ENCODE measurements at places on chromosomes 2 and 18.

DNA sequence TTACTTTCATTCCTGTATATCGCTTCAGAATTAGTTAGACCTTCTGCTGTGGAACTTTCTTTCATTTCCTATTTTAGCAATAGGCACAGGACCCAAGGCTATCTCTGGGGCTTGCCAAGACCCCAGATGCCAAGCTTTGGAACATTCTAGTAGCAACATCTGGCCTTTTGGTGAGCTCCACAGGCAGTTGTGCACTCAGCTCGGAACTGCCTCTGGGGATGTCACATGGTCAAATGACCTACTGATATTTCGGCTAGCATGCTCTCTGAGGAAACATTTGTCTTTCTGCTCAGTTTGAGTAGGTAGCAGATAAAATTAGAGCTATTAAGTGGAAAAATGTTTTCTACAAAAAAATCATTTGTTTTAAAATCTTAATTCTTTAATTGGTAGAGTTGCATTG is 76.6 kb upstream of the ITGA4 start:
- DNase-seq = no peak

DNA sequence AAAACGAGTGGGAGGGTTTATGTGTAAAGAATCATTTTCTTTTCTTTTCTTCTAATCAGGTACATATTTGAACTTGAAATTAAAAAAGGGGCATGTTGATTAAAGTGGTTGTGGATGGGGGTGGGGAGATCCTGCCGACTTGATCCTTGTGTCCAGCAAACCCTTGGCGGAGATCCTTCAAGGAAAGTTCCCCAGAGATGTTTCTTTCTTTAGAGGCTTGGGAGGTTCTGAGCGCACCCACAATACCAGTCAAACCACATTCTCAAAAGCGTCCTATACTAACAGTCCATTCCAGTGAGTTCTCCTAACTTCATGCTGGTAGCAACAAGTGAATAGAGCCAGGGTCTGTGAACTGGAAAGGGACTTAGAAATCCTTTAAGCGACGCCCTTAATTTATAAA is 49.2 kb downstream of the MYCN start:
- no peak for DNase-seq

GRCh38 chr18:13608791-13609532 is 117.4 kb downstream of the FAM210A start:
- DNase-seq = peak; percentile 9

- DNase-seq = no peak
Observed at GRCh38 chr2:239387811-239388210, 13.0 kb downstream of the HDAC4 start.

DNA sequence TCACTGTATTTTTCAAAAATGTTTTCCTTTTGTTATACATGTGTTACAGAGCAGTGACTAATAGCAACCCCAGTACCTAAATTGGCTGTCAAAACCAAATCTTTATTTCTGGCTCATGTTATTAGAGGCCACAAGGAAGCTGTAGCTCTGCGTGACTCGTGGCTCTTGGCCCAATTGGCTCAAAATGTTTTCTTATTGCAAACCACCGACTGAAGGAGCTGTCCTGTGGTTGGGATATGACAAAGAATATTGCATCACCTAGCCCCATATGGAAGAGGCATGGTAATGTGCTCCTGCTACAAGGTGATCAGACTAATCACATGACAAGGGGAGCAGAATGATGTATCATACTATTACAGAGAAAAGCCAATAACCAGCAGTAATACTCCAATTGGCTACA is 1058.5 kb downstream of the CBLN2 start:
- DNase-seq = no peak

DNA sequence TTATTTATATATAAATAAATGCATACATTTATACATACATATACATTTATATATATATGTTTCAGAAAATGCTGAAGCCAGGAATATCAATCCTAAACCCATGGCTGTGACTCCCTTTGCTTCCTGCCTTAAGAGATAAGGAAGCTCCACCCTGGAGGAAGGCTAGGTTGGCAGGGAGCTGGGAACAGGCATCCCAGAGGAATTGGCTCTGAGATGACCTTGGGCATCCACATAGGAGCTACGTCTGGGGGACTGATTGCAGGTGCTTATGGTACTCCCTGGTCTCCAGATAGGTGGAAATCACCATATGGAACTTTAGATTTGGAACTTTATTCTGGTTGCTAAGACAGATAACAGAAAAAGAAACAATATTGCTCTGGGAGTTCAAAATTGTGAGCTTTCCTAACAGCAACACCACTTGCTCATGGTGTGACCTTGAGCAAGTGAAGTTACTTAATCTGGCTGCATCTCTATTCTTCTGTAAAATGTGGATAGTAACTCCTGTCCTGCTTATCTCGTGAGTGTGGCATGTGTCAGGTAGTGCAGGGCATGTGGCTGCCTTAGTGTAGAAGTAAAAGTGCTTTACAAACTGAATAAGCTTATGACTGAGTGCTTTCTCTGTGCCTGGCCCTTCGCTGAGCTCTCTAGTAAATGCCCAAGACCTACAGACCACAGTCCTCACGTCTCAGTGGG is 341.0 kb downstream of the MEIS1 start:
- DNase-seq = no peak

GRCh38 chr18:67845035-67845434 is 328.5 kb upstream of the DSEL start:
- DNase-seq = no peak

DNA sequence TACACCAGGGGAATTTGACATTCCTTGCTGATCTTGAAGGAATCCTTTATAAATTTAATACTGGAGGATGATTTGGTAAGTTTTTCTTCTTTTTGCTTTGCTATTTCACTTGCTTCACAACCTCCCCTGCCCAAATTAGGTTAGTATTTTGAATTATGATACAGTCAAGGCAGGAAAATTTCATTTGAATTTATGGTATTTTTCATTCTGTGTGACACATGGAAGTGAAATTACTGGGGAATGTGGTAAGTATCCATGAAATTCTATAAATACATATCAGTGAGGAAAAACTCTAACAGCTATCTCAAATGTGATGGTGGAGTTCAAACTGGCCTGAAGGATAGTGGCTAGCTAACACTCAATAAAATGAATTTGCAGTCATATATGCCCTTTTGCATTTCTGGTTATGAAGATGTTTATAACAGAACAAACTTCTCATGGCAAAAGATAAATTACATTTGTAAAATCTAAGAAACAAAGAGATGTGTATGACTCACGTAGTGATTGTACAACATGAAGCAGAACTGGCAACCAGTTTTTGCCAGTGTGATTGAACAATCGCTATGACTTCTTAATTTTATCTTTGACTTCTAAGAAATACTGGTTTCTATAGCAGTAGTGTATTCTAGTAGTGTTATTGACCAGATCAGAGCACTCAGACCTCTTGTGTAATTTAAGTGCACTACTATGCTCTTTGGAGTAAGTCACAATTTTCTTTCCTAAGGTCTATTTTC is 152.6 kb downstream of the IKZF2 start:
- DNase-seq = no peak

GRCh38 chr2:227889336-227889735 is 17.9 kb downstream of the DAW1 start:
- DNase-seq = no peak

GRCh38 chr2:207113414-207113813 is 52.3 kb downstream of the KLF7 start:
- no peak for DNase-seq

All from GDM1 (cell line).